ENCODE measurements at places on chromosomes 2 and 18.

DNA sequence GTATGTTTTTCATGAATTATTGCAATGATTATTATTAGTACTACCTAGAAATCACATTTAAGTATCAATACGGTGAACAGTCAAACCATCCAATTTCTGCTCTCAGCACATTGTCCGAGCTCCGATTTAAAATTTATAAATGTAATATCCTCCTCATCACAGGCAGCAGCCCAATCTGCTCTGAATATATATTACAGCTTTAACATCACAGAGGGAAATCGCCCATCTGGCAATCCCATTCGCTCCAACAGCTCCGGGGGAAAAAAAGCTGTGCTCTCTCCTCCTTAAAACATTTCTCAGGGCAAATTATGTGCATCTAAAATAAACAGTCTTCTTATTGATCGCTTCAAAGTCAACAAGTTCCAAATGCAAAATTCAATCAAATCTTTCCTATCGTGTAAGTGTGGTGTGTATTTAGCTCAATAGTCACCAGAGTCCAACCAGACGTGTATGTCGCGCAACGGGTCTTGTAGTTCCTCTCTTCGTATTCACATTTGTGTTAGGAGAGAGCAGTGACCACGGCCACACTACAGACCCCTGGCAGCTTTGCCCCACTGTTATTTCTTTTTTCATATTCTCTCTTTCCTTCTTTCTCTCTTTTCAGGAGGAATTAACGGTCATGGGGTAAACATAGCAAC, 2.4 kb downstream of the FIGN start:
- no peak for DNase-seq

DNA sequence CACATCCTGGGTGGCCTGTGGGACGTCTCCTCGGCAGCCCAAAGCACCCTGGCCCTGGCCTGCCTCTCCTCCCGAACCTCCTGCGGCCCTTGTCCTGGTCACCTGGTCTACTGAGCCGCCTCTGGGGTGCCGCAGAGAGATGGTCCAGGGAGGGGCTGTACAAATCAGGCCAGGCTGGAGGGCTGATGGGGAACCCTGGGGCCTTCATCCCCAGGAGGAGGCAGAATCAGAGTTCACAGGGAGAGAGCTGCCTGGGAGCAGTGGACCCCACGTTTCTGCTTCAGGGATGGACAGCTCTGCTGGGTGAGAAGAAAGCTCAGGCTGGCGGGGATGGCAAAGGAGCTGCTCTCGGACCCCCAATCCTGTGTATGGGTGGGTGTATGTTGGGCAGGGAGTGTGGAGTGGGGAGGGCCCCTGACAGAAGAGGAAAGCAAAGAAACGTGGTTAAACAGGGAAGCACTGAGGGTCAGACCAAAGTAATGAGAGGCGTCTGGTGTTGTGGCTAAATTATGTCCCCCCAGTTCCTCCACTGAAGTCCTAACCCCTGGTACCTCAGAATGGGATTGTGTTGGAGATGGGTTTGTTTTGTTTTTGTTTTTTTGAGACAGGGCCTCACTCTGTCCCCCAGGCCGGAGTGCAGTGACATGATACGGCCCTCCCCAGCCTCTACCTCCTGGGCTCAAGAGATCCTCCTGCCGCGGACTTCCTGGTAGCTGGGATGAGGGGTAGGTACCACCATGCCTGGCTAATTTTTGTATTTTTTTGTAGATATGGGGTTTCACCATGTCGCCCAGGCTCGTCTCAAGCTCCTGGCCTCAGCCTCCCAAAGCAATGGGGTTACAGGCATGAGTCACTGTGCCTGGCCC, 73.4 kb upstream of the SMAD7 start:
- DNase-seq, result no peak

GRCh38 chr18:44181951-44182747, 498.5 kb upstream of the SETBP1 start:
- DNase-seq, result no peak

DNA sequence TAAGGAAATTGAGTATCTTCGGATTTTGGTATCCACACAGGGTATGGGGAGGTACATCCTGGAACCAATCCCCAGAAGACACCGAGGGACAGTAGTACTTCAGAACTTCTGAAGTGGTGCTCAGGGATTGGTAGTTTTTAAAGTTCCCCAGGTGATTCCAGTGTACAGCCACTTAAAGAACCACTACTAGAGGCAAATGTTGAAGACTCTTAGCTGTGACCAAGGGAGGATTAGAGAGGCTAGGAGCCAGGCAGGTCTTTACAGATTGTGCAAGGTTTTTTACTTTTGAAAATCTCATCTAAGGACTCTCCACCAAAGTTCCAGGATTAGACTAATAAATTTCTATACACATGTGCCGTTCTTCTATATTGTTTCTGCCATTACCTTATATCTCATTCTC, 52.9 kb upstream of the GLS start:
- no peak for DNase-seq

- no peak for DNase-seq
Measured at GRCh38 chr2:104752504-104752903, 101.4 kb upstream of the POU3F3 start.

DNA sequence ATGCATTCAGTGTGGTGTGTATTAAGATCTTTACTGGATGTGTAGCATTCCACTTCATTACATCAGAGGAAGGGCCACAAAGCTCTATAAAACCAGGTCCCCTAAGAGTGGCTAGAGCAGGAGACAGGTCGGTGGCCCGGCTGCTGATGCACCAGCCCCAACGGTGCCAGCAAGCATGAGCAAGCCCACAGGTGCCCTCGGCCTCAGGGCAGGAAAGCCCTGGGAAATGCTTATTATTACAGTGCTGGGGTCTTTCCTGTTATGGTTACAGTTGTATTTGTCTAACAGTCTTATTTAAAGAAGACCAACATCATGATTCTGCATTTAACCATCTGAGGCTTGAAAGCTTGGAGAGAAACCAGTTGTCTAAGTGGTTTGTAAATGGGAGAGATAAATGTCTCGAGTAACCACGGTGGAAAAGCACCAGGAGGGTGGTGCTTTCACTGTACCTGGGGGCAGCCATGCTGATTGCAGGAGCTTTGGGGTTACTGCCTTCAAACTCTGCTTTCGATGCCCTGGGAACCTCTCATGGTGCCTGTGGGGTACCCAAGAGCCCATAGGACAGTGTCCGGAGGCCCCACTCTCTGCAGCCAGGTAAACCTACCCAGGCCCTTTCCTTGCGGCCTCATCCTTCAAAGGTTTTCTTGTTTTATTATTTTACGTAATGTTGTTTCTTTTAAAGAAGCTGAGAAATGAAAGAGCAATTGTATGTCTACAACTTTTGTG, 133.1 kb downstream of the SH3RF3 start:
- DNase-seq, result no peak

- no peak for DNase-seq
Measured at GRCh38 chr2:25545899-25546298, 127.5 kb downstream of the DTNB start.

DNA sequence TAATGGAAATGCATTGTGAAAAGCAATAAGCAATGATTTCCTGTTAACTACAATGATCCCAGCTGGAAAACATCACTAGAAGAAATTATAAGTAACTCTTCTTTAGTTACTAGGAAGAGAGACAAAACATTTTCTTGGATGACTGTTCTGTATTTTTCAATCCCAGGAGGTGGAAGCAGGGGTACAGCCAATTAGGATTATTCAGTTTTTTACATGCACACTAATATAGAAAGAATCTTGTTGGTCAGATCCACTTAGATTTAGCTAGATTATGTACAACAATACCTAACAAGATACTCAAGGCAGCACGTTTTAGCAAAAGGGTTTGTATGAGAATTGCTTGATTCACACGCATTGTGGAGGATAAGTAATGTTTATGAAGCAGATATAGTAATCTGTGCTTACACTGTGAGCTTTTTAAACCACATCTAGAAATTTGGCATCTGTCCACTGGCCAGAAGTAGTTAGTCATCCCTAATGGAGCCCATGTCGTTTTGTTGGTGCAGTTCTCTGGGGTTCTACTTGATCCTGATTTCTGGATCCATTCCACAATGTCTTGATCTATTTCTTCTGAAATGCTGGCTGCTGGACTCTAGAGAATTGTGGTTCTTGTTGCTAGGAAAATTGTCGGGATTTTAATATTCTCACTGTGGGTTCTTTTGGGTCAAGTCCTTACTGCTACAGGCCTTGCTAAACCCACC, 199.7 kb downstream of the ADCYAP1 start:
- no peak for DNase-seq

- DNase-seq, result no peak
Measured at GRCh38 chr2:144511226-144511810, 8.6 kb downstream of the ZEB2 start.

DNA sequence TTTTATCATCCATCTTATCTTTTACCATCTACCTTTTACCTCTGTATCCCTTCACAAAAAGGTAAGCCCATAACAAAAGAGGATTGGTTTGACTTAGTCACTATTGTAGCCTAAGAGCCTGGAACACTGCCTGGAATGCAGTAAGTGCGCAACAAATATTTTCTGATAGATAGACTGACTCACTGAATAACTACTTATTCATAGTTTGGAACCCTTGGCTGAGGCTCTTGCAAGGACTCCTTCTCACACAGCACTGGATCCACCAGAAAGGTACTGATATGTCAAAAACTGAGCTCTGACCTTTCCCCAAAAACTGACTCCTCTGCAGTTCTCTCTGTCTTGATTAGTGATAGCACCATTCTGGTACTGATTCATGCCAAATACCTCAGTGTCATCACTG, 426.7 kb downstream of the SETBP1 start:
- no peak for DNase-seq

- DNase-seq, result no peak
Measured at GRCh38 chr2:224040753-224041152, 1.7 kb upstream of the SERPINE2 start.

- peak; percentile 61 for DNase-seq
Measured at GRCh38 chr2:191617575-191617974, 60.4 kb upstream of the NABP1 start.

- DNase-seq, result no peak
Measured at GRCh38 chr2:212197776-212198175, 340.8 kb downstream of the ERBB4 start.

DNA sequence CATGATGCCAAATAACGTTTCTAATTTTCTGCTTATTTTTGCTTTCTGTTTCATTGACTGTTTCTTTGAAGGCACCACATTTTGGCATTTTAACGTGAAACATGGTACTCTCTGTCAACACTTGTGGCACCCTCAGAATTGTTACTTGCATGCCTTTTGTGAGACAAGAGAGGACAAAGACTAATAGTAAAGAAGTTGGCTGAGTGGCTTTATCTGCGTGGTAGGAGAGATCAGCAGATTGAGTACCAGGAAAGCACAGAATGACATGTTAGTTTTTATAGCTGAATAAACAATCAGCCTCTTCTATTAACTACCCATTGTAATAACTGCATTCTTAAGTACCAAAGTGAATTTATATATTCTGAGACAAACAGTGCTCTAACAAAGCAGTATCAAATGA, 8.6 kb downstream of the ZNF638 start:
- DNase-seq, result no peak

GRCh38 chr2:4354678-4355077, 651.3 kb downstream of the DCDC2C start:
- no peak for DNase-seq

GRCh38 chr2:23762141-23762540, 164.8 kb downstream of the ATAD2B start:
- DNase-seq, result no peak

GRCh38 chr2:158357699-158358098, 98.9 kb downstream of the CCDC148 start:
- no peak for DNase-seq

DNA sequence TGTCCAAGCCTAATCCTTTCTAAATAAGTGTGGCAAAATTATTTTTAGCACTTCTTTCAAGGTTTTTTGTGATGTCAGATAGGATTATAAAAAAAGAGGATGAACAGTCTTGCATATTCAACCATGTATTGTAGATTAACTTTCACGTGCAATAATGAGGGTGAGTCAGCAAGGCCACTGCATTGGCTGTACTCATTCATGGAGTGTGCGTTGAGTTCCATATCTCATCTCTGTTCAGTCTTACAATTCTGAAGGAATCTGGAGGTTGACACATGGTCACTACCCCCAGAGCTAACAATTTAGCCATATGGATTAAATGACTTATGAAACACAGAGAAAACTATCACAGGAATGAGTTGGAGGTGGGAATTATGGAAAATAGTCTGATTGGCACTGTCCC, 810.5 kb downstream of the SLC4A3 start:
- no peak for DNase-seq

- DNase-seq, result no peak
Measured at GRCh38 chr2:71346065-71346464, 14.5 kb downstream of the ZNF638 start.

DNA sequence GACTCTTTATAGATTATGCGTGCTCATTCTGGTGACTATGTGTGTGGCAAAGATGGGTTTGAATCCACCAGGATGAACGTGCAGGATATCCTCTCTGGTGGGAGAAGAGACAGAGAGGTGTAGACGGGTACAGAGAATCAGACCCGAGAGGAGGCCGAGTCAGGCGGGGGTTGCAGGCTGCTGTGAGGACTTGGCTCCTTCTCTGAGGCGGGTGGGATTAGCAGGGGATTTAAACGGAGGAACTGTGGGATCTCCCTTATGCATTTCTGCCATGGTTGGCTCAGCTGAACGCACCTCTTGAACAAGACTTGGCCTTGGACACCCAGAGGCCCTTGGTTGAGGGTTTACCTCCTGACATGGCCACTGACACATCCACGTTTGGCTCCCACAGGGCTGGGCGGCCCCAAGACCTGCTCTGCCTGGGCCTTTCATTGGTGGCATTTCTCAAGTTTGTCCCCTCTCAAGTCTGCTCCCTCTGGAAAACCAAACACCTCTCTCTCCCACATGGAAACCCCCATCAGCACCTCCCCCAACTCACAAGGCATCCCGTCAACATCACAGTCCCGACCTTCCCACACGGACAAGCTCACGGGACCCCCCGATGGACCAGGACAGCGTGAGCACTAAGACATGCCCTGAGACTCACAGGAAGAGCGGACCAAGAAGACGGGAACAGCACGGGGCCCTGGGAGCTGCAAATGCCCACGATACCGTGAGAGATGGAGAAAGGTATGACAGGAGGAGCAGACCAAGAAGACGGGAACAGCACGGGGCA, 158.3 kb downstream of the RTP5 start:
- DNase-seq, result no peak

- DNase-seq, result no peak
Measured at GRCh38 chr18:23772327-23773024, 83.2 kb downstream of the LAMA3 start.

GRCh38 chr2:157170299-157170698, 87.2 kb upstream of the GALNT5 start:
- no peak for DNase-seq

DNA sequence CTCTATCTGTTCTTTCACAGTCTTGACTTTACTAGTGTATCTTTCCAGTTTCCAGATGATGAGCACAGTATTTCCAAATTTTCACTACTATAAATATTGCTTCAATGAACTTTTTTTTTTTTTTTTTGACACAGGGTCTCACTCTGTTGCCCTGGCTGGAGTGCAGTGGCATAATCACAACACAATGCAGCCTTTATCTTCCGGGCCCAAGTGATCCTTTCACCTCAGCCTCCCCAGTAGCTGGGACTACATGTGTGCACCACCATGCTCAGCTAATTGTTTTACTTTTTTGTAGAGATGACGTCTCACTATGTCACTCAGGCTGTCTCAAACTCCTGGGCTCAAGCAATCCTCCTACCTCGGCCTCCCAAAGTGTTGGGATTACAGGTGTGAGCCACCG, 142.8 kb downstream of the SRBD1 start:
- DNase-seq, result no peak

GRCh38 chr2:49621016-49621415, 466.7 kb upstream of the FSHR start:
- no peak for DNase-seq
